ENCODE measurements at places on chromosomes 1 and 21. TPM values are rescaled to one million over a fixed set of nuclear protein-coding genes. Genes with fewer than 3 reads are reported as not detected.

Gene SLAMF6
- total RNA-seq = not detected

DNA sequence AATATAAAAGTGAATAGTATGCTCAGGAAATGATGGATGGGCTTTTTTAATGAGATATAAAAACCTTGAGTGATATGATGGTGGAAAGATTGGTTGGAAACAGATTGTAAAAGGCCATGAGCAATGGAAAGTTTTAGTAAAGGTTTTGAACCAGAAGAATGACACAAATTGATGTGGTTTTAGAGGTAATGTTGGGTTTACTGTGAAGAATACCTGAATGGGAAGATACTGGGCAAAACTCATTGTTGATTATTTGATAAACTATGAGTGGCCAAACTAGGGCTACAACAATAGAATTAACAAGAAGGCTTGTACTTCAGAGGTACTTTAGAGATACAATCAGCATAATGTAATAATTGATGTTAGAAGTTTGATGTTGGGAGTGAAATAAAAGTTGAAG is 108.5 kb downstream of the PTGS2 start:
- DNase-seq = peak; percentile 31

- DNase-seq = peak; percentile 47
These were observed 933 bp downstream of the C1orf35 start for GRCh38 chr1:228101994-228102790.

DNA sequence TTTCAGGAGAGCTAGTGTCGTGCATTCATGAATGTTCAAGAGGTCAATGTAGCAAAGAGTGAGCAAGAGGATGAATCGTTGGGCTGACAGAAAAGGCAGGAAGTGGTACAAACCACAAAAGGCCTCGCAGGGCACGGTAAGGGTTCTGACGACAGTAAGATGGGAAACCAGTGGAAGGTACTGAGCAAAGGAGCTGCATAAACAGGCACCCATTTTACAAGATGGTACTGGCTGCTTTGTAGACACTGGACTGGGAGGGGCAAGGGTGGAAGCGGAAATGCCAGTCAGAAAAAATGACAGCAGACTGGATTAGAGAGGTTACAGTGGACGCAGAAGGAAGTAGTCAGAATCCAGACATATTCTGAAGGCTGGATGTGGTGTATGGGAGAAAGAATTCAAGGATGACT is 123.5 kb downstream of the PTPN14 start:
- peak; percentile 100 for DNase-seq

DNA sequence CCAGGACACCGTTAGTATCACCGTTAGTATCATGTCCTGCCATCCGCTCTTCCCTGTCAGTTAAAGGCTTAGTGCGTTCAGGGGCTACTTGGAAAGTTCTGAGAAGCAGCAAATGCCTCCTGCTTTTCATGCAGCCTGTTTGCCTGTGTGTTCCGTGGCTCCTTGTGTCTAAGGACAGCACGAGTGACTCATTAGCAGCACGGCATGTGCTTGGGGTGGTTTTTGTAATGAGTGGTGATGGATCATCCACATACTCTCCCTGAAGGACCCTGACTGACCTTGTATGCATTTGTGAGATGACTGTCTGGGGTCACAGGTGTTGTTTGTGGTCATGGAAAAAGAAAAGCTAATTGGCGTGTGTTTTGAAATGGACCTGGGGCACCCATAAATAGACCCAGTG is 221.9 kb downstream of the PBX1 start:
- DNase-seq = peak; percentile 96

- DNase-seq = peak; percentile 50
These were observed 211.6 kb downstream of the LMX1A start for GRCh38 chr1:165144757-165145397.

DNA sequence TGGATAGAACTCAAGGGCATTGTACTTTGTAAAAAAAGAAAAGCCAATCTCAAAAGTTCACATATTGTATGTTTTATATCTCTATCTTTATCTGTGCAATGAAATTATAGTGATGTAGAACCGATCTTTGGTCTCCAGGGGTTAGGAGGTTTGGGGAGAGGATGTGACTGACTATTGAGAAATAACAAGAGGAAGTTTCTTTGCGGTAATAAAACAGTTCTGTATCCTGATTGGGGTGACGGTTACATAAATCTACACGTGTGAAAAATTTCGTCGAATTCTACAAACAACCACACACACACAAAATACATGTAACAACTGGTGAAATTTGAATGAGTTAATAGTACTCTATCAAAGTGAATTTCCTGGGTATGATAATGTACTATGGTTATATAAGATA is 10.6 kb upstream of the OR2T33 start:
- DNase-seq = no peak

GRCh38 chr21:15804247-15805005 is 74.6 kb downstream of the USP25 start:
- DNase-seq = no peak
